ENCODE measurements at places on chromosomes 2 and 18.

DNA sequence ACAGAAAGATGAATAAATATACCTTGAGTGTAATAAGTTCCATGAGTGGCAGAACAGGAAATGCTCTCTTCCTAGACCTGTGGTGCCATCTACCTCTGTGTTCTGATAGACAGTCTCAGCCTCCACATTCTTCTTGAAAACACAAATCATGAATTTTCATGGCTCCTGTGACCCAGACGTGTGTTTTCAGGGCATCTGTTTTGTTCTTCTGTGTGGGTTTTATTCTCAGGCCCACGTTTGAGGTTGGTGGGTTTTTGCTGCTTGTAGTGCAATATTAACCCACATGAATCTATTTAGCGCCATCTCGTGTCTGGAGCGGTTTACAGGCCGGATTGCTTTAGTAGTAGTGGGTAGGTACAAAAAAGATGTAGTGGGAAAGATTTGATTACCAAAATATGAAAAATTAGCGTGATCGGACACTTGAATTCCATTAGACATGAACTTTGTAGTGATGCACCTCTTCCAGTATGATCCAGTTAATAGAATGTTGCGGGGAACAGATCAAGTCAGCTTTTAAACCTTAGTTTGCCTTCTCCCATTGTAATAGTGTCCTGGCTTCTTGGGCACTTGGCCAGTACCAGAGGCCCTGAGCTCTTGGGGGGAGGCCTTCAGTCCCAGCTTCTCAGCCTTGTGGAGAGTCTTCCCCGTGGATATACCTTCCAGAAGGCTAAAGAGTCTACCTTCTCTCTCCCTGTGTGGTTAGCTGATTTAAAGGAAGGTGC lies 256.5 kb downstream of the TPGS2 start:
- DNase-seq, result peak; percentile 38

- DNase-seq, result no peak
These were observed 77.6 kb upstream of the RAB6C start for GRCh38 chr2:129901754-129902415.

DNA sequence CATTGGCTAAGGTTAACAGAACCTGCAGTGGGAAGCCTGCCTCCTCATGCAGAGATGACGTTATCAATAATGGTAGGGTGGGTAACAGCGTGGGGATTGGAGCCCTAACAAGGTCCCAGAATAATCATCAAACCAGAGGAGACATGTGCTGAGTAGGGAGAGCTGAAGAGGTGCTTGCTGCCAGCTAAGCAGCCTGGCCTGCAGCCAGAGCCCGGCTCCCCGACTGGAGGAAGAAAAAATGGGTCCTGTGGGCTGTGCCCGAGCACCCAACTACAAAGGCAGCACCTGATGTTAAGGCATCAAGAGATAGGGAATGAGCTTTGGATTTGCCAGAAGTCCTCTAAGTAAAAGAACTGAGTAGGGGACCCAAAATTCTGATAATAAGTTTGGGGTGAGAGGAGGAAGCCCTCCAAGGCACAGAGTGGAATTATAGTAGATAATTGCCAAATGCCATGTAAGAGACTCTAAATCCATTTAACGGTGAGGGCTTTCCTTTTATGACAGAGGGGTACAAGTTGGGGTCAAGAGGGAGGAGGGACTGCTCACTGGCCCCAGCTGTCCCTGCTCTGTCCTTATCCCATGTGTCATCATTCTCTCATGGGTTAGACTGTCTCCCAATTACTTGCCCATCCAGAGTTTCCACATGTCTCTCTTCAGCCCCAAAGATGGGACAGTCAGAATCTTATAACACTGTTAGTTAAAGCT lies 156.1 kb downstream of the ANTXR1 start:
- DNase-seq, result no peak

- DNase-seq, result peak; percentile 88
These were observed 31.0 kb downstream of the GLI2 start for GRCh38 chr2:120766470-120767351.

Measured in ELF-1 (cell line).